ENCODE measurements at places on chromosomes 13 and 19. TPM values are rescaled to one million over a fixed set of nuclear protein-coding genes. Genes with fewer than 3 reads are reported as not detected.

DNA sequence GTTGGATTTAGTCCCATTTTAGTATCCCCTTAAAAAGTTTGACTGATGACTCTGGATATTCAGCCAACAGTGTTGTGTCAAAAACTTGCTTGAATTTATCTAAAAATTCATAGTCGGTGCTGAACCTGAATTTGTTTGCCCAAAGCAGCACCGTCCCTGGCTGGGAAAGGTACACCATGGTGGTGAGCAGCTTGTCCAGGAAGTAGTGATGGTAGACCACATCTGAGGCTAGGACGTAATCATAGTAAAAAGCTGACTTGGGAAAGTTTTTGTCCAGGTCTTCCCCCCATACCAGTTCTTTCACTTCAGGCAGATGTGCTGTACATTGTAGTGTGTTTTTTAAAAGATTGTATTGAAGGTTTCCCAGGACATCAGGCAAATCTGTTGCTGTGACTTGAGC, 8.8 kb downstream of the METTL21C start:
- H3K4me1 ChIP-seq = no peaks in the 10 kb centered on the region
- H3K27ac ChIP-seq = no peak overlapping the region
- H3K36me3 ChIP-seq = no peaks in the 10 kb centered on the region

DNA sequence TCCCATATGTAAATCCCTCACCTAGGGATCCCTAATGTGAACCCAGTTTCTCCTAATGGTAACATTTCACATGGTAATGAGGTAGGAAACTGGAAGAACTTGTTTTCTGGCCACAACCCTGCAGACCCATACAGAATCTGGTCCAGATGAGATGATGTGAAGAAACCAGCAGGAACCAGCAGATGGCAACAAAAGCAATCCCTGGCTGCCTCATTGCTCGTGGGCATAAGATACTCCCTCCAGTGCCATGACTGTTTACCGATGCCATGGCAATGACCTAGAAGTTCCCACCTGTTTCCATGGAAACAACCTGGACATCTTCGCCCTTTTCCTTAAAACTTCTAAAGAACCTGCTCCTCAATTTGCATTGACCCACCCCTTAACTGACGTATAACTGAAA, 1.4 kb upstream of the CD209 start:
- no peak overlapping the region for H3K4me3 ChIP-seq
- no peaks in the 10 kb centered on the region for H3K27me3 ChIP-seq
- no peak overlapping the region for H3K27ac ChIP-seq
- no peaks in the 10 kb centered on the region for H3K36me3 ChIP-seq

CEACAM20 gene
- not detected for total RNA-seq

DNA sequence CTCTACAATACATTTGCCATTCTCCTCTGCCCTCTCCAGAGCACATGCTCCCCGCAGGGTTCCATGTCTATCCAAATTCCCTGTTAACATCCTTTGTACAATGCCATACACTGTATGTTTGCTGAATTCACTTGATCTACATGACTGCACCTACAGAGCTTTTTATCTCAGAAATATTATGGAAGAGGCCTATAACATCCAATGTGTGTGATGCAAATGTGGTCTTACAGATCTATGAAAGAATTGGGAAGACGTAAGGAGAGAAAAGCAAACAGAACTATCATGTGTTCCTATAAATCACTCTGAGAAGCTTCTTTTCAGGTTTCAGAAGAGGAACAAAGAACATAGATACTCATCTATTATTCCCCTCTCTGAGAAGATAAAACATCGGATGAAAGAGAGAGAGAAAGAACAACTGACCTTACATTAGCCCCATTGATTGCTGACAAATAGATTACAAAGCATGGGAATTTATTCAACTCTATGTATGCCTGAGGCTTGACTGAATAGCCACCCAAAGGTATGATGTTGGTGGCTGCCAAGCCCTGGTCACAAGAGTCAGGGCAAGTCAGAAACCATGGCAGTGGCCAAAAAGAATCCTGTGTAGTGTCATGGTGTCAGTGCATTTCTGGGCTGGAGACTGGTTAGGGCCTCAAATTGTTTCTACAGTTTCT, 425.2 kb downstream of the FOXO1 start:
- H3K27me3 ChIP-seq = no peaks in the 10 kb centered on the region
- H3K4me1 ChIP-seq = no peaks in the 10 kb centered on the region
- no peak overlapping the region for H3K4me3 ChIP-seq
